NCI-H1048 (cell line): ENCODE measurements at places on chromosomes 7 and 10.

DNA sequence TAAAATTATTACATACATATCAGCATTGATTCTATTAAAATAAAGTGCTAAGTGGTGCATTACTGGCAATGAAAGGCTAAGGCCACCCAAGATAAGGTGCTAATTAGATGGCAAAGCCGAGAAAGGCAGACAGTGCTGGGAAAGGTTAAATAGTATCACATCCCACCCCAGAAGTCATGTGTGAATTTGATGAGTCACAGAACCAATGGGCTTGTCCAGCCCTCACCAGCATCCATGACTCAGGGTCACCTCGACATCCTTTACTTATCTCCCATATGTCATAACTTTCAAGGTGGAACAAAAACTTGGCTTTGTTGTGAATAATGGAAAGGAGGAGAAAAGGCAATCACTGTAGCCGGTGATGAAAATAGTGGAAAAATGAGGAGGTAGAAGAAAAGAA lies 459.1 kb downstream of the PLXNA4 start:
- DNase-seq = no peak

- no peak for DNase-seq
These were observed 17.7 kb upstream of the EXOC4 start for GRCh38 chr7:133234961-133235875.

DNA sequence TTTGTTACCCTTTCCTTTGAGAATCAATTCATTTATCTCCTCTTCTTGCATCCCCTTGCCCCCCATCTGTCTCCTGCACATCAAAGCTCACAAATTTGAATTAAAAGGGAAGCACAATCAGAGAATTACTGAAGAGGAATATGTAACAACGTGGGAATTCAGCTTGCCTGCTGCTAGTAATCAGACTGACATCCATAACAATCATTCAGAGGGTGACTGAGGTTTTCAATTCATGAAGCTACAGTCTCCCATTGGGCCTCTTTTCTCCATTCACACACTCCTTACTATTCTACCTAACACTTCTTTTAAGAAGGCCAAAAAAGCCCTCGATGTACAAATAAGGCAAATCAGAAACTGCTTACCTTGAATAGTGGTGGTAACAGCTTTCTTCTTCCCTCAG lies 24.3 kb upstream of the DNA2 start:
- no peak for DNase-seq

DNA sequence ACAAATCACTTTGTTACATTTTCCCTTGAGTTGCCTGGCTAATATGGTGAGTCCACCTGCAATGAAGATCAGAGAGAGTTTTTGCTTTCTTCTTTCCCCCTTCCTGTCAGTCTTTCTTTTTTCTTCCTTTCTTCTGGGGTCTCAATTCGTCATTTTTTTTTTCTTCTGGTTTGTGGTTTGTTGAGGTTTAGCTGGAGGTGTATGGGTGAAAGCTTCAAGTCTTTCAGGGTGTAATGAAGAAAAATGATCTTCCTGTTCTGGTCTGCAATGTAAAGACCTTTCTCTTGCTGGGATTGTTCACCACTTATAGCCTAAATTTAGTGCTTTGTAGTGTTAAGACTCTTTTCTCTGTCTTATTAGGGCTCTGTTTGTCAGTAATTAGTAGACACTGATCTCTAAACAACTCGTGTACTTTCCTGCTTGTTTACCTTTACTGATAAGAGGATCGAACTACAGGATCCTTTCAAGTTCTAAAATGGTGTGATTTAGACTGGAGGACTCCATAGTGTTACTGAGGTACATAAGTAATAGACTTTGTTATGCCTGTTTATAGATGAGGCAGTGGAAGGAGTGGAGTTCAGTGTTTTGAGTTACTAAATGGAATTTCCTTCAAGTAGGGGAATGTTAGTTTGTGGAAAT lies 129.1 kb downstream of the SUGCT start:
- no peak for DNase-seq

GRCh38 chr10:95792211-95792780 lies 36.3 kb downstream of the ENTPD1 start:
- DNase-seq = no peak

DNA sequence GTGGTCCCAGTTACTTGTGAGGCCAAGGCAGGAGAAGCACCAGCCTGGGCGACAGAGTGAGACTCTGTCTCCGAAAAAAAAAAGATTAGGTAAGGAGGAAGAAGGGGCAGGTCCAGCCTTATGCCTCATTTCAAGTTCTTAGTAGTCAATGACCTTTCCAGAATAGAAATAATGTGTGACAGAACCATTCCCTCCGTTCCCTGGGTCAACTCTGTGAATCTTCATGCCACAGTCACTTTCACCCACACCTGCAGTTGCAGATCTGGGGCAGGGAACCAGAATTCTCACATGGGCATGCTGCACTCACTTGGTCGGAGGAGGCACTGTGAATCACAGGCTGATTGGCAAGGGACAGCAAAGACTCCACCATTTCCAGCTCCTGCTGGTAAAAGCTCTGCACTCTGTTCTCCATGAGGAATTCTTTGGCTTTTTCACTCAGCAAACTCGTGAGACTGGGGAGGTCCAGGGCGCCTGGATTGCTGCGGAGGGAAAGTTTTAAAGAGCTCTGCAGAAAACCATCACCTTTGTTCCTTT lies 20.7 kb downstream of the STN1 start:
- DNase-seq = no peak

- DNase-seq = no peak
These were observed 56.3 kb downstream of the CRTAC1 start for GRCh38 chr10:97974100-97974499.

- DNase-seq = no peak
These were observed 99.0 kb downstream of the SPAG6 start for GRCh38 chr10:22444219-22444788.

DNA sequence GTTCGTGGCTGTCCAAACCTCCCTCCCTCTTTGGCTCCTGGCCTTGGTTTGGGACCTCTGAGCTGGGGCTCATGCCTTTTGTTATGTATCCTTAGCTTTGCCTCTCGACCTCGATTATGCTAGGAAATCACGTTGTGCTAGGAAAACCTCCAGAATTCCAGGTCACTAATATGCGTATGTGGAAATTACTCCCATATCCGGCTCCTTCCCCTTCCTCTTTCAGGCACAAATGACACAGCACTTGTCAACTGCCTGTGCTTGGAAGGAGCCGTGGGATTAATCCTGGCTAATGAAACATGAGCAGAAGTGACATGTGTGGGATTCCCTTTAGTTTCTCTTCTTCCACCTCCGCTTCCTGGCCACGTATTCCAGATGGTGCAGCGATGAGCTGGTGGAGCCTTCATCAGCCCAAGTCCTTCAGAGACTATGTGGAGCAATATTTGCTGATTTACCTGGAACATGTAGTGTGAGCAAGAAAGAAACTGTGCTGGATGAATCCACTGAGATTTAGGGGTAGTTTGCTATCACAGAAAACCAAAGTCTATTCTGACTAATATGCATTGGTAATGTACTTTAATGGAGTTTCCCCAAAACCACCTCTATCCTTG lies 149.2 kb downstream of the REEP3 start:
- DNase-seq = no peak

DNA sequence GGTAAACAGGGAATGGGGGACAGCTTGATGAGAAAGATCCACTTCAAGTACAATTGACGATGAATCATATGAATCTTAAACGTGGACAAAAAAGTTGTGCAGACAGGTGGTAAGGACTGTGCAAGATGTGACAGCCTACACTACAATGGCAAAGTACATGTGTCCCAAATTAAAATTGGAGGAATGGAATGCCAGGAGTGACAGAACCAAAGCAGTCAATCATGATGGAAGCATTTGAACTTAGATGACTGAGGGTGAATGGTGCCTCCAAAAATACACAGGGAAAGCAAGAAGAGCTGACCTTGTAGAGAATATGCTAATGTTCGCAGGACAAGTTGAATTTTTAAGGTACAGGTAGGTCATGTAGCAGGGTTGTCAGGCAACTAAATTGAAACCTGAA lies 150.3 kb upstream of the WNT16 start:
- DNase-seq = no peak

DNA sequence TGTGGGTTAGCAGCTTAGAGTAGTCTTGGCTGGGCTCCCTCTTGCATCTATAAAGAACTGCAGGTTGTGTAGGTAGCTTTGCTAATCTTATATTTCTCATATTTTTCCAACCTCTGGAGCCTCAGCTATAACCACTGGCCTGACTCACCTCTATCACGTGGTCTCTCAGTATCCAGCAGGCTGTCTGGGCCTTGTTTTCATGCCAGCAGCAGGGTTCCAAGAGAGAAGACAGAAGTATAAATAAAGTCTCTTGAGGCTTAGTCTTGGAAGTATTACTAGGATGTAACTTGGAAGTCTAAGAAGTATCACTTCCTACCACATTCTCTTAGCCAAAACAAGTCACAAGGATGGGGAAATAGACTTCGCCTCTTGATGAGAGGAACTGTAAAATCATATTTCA lies 73.3 kb downstream of the WIPF3 start:
- DNase-seq = no peak

DNA sequence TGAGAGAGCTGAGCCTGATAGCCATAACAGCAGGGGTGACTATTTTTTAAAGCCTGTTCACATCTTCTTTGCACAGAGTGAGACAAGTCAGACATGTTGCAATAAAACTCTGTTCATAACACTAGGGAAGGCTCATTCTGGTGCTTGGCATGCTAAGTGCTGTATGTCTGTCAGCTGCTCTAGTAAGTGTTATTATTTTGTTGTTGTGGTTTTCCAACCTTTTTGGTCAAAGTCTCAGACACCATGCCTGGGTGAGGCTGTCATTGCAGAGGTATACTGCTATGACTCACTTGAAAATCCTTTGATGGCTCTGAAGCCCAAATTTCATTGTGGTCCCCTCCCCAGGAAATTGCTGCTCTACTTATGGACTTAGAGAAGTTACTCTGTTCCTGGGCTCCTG lies 129.7 kb downstream of the ADRA2A start:
- no peak for DNase-seq

- DNase-seq = no peak
These were observed 125.1 kb upstream of the KCTD7 start for GRCh38 chr7:66503551-66504031.

GRCh38 chr10:104077247-104077646 lies 8.4 kb downstream of the COL17A1 start:
- DNase-seq = no peak

DNA sequence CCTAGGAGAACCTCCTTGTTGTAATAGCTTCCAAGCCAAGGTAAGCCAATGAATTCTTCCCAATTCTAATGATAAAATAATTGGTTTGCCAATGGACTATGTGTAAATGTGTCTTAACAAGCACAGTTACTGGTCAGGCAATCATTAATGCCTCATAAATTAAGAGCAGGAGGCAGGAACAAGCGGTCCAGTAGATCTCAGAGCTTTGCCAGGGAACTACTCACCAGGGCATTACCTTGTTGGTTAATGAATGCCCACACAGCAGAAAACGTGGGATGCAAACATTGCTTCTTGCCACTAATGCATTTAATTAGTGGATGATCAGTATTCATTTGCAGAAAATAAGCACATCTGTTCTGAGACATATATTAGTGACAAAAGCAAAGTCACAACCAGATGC lies 26.7 kb upstream of the ZNF800 start:
- no peak for DNase-seq

DNA sequence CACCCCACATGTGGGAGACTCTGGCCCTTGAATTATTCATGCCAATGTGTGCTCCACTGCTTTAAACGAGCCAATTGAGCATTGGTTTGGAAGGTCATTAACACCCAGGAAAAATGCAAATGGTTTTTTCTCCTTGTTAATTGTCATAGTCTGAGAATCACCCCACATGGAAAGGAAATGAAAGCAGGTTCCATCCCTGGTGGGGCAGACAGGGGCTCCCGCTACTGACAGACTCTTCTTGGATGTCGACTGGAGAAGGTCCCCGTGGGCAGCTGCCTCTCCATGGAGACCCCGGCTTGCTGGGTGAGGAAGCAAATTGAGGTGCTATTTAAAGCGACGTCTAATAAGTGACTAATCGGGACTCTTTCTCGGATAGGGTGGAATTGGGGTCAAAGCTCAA lies 32.0 kb upstream of the EN2 start:
- no peak for DNase-seq

DNA sequence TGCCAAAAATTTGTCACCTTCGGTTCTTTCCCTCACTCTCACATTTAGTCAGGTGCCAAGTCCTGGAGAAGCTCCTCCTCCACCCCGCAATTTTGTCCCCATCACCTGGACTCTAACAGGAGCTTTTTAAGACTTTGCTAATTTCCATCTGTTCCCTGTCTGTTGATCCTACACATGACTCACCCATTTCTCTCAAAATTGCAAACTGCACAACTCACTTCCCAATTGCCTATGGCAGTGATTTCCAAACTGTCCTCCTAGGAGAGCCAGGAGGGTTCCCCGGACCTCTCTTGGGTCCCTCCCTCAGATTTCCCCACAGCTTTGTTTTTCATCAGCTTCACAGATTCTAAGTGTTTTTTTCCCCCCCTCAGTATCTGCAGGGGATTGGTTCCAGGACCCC lies 120.3 kb downstream of the WNT2 start:
- DNase-seq = no peak

GRCh38 chr10:120229641-120230040 lies 227.4 kb upstream of the PLPP4 start:
- no peak for DNase-seq

DNA sequence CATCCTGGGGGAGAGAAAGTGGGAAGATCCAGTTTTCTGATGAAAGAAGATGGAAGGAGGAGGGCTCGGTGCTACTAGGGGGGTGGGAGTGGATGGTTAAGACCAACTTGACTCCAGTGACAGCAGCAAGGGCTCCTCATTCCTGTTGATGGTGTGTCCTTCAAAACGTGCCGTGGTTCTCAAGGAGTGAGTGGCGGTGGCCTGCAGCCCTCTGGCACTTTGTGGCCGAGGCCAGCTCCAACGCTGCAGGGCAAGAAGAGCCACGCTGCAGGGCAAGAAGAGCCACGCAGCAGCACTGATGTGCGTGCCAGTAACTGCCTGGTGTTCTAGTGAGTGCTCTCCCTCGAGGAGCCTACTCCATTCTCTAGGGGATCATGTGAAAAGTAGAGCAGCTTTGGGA lies 72.1 kb downstream of the GRK5 start:
- DNase-seq = no peak

DNA sequence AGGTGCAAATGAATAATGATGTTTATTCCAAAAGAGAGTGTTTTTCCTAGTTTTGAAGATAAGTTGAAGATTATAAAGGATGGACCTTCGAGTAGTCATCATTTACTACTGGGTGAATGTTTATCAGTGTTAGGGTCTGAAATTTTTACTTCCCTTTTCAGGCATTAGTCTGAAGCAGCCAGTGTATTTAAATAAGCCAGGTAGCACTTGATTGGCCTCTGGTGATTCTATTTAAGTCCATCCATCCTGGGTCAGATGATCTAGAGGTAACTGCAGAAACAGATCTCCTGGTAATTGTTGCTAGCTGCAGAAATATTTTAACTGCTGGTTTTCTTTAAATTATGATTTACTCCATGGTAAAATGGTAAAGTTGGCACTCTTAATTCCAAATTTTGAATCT lies 34.1 kb upstream of the AGR2 start:
- DNase-seq = no peak

GRCh38 chr7:47702080-47702479 lies 120.2 kb upstream of the TNS3 start:
- DNase-seq = no peak
